Activated naive CD8-positive, alpha-beta T cell treated with anti-CD3 and anti-CD28 coated beads, Interleukin-2, amount 10 ng/mL, durations not matched to agents 7 days and 5 days (primary cell): ENCODE measurements at places on chromosomes 4 and X. TPM values are rescaled to one million over a fixed set of nuclear protein-coding genes. Genes with fewer than 3 reads are reported as not detected.

- no peak for DNase-seq
These were observed 115.8 kb downstream of the CORIN start for GRCh38 chr4:47721892-47722575.

GRCh38 chr4:178480105-178480504 is 1037.9 kb upstream of the AGA start:
- DNase-seq, result no peak

DNA sequence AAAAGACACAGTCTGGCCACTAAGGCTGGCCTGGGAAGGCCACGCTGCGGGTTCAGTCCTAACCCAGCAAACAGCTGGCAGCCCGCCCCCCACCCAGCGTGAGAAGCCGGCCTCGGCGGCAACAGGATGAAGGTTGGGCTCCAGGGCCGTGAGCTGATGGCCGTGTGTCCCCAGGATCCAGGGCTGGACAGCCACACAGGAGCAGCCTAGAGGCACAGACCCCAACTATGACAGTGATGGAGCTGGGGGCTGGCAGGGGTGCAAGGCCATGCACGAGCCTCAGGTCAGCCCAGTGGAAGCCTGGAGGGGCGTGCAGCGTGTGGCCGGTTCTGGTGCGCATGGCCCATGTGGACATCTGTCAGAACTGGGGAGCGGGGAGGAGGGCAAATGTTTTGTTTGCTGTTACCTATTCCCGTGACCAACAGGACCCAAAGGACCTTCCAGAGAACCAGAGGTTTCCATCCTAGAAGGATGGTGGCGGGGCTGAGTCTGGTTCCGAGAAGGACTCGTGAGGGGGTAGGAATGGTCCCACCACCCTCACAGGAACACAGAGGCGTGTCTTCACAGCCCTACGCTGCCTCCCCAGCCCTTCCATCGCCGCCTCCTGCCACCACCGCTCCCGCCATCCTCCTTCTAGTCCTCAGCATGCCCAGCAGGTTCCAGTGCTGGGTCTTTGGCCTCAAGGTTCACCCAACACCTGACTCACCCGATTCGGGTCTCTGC is 46.5 kb downstream of the ZFYVE28 start:
- no peak for DNase-seq

Gene ADGRL3
- total RNA-seq, result not detected

Gene FAM13A
- total RNA-seq, result 10.5 TPM
